Small intestine (tissue), 16 donors: ENCODE measurements at places on chromosomes 5 and 9.

GRCh38 chr5:179828756-179829421 is 8.2 kb downstream of the SQSTM1 start:
- no peak for DNase-seq

DNA sequence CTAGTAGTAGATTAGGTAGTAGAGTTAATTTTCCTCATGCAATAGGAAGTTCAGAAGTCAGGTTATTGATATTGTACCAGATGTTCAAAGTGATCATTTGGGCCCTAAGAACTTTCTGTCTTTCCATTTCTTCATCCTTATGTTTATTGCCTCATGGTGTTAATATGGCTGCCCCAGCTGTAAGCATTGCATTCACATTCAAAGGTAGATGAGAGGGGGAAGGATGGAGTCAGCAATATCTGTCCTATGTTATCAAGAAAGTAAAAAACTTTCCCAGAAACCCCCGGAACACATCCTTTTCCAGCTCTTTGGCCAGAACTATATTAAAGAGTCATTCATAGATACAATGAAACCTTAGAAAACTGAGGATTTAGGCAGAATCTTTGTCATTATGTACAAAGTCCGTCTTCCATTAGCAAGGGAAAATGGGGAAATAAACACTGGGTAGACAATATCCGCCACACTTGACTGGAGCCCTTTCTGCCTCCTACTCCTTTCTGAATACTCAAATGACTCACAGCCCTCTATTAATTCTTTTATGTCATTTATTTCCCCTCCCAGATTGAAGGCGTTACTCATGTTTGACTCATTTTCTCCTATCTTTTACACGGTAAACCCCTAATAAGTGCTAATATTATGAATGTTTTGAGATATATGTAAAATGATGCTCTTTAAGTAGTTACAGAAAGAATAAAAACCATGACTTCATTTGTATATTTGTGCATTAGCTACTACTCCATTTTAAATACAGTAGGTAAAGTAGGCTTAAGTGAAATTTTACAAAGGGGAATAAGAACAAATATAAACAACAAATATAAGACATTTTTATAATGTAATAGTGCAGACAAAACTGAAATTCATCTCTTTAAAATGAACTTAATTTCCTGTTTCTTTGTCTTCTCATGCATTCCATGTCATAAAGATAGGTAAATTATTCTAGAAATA is 127.6 kb downstream of the SLF1 start:
- DNase-seq, result no peak

GRCh38 chr9:68558545-68558944 is 17.9 kb upstream of the TMEM252 start:
- no peak for DNase-seq

GRCh38 chr5:5887833-5888232 is 465.4 kb downstream of the ICE1 start:
- no peak for DNase-seq

- no peak for DNase-seq
These were observed 35.5 kb upstream of the GRHPR start for GRCh38 chr9:37386988-37387387.

DNA sequence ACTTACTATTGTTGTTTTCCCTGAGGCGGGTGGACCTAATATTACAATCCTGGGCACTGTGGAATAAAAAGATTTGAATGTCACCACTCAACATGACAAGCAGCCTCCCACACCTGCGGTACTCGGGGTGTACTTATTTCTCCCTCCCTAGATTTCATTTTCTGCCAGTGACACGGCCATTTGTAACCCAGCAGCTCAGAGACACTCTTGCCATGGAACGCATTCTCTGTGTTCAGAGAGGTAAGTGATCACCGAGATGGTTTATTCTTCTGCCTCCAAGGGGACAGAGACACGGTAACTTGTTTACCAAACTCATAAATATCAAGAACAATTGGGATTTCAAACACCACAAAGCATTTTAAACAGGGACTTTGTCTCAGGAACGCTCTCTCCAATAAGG is 11.2 kb downstream of the AK8 start:
- no peak for DNase-seq

GRCh38 chr5:42518595-42519221 is 95.5 kb downstream of the GHR start:
- DNase-seq, result no peak

DNA sequence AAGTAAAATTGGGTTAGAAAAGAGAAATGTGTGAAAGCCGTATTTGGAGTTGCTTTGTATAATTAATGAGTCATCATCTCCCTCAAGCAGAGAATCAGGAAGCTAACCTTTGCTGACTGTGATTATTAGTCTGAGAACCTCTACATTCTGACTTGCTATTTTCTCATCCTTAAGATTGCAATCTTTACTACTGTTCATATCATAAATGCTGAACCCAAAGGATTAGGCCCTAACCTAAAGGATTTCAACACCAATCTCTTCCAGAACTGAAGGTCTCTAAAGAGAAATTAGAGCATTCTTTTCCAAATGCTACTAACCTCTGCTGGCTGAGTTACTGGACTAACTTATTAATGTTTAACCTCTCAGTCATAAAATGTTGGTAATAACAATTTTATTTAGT is 538.1 kb upstream of the MEF2C start:
- DNase-seq, result peak; percentile 33

DNA sequence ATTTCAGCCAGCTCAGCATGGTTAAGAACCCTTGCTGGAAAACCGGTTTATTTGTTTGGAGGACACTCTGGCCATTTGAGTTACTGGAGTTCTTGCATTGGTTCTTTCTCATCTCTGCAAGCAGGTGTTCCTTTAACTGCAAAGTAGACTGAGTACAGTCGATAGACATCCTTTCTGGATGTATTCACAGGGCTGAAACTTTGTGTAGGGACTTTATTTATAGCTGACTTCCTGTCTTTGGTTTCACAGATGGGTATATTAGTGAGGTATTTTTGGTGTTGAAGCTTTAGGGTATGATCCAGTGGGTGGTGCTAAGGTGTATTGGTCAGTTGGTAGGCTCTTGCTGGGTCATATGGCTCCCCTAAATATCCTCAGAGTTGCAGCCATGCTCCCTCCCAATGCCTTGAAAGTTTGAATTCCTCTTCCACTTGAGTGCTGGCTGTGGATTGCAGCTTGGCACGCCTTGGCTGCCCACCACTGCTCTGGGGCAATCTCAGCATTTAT is 666.0 kb upstream of the COX7C start:
- DNase-seq, result no peak

- DNase-seq, result no peak
These were observed 5.7 kb downstream of the NOP16 start for GRCh38 chr5:176382721-176383120.
